ENCODE measurements at places on chromosomes 3 and 15.
A peak's percentile ranks its signal among the peaks of the same experiment; 100 is the strongest.

GRCh38 chr3:14847613-14848541, 29.1 kb downstream of the FGD5 start:
- DNase-seq, result peak; percentile 53

- DNase-seq, result no peak
These were observed 2.4 kb upstream of the ELP6 start for GRCh38 chr3:47515864-47516319.

GRCh38 chr15:98802187-98802586, 153.8 kb downstream of the IGF1R start:
- DNase-seq, result no peak

DNA sequence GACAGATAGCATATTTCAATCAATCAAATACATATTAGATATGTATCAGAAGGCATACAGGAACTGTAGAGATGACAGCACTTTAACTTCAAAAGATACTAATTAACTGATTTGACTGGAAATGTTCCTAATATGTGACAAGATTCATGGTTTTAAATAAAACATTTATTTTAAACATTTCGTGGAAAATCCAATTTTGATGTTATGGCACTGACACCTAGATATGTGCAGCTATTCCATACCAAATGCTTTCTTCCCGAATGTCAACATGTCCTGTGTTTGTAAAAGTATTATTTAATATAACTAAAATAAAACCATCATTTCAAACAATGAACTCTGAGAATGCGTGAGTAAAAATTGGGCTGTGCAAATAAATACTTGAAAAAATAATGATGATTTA, 1209.3 kb downstream of the NSUN3 start:
- no peak for DNase-seq

DNA sequence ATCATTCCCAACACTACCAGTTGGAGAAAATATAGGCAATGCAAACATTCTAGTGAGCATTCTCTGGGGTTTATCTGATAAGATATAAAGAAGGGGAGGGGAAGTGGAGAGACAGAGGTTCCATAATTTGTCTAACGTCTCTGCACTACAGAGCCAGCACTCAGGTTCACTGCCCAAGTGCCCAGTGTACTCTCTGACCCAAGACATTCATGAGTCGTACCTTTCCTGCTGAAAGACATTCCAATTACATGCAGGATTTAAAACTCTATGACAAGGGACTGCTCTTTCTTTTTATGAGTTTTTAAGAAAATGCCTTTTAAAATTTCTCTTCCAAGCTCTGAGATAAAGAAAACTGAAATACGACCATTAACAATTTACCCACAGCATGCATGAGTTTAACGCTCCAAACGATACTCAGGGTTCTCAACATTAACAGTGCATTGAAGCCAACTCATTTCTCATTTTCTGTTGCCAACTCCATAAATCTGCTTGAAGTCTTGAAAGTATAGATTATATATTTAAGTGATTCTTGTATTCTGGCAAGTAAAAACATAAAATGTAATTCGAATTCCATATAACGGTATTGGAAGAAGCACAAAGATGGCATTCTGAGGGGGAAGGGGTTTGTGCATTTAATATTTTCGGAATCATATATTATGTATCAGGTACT, 193.4 kb downstream of the SUCLG2 start:
- no peak for DNase-seq

DNA sequence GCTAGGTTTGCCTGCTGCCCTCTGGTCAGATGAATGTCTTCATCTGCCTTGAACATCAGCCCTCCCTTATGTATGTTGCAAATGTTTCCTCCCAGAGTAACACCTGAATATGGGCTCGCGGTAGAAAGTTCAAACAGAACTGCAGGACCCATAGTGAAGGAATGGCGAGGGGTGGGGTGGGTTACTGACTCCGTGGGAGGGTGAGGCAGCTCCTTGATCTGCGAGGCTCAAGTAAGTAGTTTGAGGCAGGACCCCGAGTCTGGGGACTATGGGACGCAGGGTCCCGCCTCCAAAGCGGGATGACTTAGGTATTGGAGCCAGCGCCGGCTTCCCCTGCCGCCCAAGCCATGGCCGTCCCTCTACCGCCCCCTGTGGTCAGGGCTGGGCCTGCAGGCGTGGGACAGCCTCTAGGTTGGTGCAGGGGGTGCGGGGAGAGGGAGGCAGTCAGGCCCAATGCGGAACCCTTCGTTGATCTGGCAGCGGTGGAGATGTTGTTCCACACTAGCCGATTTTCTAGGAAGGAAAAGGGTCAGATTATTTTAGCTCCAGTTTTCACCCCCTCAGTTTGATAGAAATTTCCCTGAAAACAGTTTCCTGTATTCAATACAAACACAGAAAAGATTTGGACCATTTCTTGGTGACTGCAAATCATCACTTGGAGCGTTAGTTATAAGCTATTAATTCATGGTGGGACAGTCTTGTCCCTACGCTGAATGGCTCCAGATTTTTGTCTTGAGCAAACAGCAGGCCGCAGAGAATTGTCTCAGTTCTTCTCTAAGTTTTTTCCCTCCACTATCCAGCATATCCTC, 72.3 kb downstream of the CORO2B start:
- peak; percentile 79 for DNase-seq

DNA sequence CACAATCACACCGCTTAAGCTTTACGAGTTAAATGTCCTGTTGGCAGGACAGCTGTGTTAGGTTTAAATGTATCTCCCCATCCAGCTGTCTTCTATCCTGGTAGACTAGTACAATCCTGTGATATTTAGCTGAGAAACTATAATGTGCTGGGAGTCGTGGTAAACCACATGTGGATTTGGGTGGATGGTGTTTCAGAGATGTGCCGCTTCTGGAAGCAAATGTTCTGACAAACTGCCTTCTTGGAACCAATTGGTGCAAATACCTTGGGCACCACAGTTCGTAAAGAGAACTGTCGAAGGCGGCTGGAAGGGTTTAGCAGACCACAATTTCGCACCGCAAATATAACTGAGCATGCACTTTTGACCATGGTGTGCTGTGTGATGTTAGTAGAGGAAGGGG, 15.0 kb downstream of the SCG5 start:
- DNase-seq, result no peak

- DNase-seq, result no peak
These were observed 68.8 kb upstream of the ABHD2 start for GRCh38 chr15:89019436-89019835.

GRCh38 chr3:149475451-149476060, 1.1 kb downstream of the TM4SF4 start:
- no peak for DNase-seq

GRCh38 chr3:187646906-187647660, 23.1 kb downstream of the SST start:
- no peak for DNase-seq

- no peak for DNase-seq
These were observed 979 bp upstream of the ZNF621 start for GRCh38 chr3:40523781-40524180.

DNA sequence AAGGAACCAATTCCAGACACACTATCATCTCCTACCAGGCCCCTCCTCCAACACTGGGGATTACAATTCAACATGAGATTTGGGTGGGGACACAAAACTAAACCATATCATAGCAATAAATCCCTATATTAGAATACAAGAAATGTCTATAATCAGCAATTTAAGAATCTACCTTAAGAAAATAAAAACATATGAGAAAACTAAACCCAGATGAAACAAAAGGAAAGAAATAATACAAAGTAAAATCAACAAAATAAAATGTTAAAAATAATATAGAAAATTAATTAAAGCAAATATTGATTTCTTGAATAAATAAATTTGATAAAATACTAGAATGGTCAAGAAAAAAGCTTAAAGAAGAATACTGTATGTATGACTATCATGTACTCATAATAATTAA, 6.1 kb upstream of the OSTN start:
- no peak for DNase-seq

- DNase-seq, result peak; percentile 70
These were observed 3.0 kb downstream of the SELENOT start for GRCh38 chr3:150605998-150606641.

DNA sequence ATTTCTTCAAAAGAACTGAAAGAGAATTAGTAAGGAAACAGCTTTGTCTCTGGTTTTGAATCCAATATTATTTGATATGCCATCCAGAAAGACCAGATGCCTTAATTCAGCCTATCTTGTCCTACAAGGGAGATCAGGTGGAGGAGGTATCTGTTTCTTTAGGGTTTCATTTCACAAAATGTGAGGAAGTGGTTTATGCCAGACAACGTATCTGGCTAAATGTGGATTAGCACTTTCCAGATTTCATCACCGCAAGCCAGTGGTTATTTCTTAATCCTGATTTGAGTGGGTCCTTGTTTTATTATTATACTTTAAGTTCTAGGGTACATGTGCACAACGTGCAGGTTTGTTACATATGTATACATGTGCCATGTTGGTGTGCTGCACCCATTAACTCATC, 271.1 kb downstream of the EBLN2 start:
- DNase-seq, result no peak

DNA sequence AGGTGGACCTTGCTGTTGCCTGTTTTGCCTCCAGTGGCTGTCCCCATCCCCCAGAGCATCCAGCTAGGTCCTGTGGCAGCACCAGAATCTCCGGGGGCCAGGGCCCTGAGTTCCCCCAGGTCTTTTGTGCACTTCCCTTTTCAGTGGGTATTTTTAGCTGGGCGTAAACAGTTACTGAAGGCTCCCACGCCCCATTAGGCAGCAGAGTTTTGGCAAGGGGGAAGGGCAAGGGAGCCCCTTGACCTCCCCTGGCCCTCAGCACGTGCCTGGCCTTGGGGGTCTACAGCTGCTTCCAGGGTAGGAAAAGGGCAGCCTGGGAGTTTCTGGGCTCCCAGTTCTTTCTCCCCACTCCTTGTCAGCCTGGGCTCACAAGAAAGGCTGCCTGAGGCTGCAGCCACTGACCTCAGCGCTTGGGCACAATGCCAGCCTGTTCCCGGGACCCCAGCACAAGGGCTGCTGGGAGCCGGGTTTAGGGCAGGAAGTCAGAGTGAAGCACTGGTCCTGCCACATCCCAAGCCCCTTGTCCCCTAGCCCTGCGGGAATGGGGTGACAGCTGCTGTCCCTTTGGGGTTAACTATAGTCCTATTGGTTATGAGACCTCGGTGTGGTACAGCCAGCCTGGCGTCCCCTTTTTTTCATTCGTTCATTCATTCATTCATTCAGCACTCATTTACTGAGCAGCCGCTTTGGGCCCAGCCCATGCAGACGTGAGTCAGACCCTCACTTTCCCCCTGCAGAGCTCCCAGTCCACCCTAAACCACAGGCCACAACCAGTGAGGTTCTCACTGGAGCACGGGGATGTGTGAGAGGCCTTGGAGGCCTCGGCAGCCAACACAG, 8.4 kb downstream of the CSK start:
- DNase-seq, result peak; percentile 71

DNA sequence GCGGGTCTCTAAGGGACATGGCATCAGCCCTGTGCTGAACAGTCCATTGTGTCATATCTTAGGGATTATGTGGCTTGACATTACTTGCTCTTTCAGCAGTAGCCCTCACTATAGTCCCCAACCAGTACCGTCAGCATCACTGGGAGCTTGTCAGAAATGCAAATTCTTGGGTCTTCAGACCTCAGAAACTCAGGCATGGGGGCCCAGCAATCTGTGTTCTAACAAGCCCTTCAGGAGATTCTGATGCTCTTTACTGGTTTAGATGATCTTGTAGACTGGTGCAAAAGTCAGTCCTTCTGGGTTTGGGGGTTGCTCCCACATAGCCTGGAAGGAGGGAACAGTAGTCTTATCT, 39.0 kb upstream of the TRAK1 start:
- DNase-seq, result no peak

GRCh38 chr15:70765504-70766281, 2.3 kb upstream of the UACA start:
- no peak for DNase-seq

DNA sequence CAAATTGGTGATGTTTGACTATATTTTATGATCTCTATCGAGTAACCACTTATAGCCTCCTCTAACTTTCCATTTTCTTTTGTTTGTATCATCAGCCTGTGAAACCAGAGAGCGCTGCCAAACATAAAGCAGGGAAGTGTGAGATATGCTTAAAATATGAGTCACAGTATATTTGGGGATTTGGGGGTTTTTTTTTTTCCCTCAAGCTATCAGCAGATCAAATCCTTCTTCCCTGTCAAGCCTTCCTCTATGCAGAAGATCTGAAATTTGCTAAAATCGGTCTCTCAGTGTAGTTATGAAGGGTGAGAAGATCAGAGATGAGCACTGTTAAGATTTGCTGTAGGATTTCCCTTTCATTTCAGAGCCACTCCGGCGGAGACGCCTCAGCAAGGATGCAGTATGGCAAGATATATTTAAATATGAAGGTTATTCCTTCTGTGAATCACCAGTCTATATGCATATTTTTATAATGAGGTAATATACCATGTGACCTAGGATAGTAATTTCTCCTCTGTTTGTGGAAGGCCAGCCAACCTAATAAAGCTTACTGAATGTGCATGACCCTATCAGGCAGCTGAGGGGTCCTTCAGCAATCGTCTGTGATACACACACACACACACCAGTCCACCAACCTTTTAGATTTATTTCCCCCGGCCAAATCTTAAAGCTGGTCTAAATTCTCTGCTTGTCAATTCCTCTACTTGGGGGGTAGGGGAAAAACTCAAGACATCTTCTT, 474.1 kb downstream of the FOXP1 start:
- DNase-seq, result no peak

DNA sequence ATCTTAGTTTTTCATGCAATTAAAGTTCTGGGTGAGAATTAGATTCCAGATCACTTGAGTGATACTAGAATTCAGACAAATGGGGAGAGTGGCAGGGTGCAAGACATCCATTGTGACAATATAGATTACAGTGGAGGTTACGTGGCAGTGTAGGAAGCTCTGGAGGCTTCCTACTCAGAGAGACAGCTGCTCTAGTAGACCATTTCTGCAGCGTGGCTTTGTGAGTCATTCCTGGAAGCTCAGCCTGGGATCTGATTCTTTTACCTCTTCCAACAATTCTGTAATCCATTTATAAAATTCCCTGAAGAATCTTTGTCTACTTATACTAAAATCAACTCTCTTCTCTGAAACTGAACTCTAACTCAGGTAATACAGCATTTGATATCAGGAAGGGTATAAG, 90.4 kb upstream of the ASB14 start:
- DNase-seq, result no peak

GRCh38 chr3:47536221-47536891, 22.8 kb upstream of the ELP6 start:
- DNase-seq, result no peak

- no peak for DNase-seq
These were observed 468.6 kb upstream of the CFAP20DC start for GRCh38 chr3:59518283-59519055.

DNA sequence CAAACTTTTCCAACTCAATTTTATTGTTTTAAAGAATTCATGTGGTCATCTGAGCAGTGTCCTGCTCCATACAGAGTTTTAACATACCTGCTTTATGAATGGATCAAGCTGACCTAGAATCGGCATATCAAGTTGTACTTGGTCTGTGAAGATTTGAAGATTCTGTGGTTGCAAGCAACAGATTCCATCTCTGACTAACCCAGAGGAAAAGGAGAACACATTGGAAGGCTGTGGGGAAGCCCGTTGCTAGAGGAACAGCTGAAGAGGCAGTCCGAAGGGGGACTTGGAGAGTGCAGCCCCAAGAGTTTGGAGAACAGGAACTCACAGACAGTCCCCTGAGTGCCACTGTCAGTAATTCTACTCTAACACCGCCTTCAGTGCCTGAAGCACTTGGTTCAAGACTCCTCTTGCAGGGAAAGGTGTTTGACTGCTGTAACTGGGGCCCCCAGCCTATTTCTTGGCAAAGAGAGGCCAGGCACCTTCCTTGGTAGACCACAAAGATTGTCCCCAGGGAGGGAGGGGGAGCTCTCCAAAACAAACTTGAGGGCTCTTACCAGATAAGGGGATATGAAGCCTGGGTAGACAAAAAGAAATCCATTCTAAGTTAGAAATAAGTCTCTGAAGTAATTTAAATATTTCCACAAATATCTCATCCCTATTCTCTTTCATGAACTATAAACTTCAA, 88.8 kb downstream of the LARS2 start:
- DNase-seq, result peak; percentile 33

- DNase-seq, result no peak
These were observed 16.2 kb upstream of the TJP1 start for GRCh38 chr15:29838352-29839010.
